Naive thymus-derived CD8-positive, alpha-beta T cell (primary cell): ENCODE measurements at places on chromosomes 16 and 17. TPM values are rescaled to one million over a fixed set of nuclear protein-coding genes. Genes with fewer than 3 reads are reported as not detected.

Gene OSGIN1
- total RNA-seq = 2.0 TPM

Gene KRT14
- not detected for total RNA-seq

GRCh38 chr16:26078716-26079355 is 387.1 kb downstream of the HS3ST4 start:
- H3K36me3 ChIP-seq = no peaks in the 10 kb centered on the region
- H3K27me3 ChIP-seq = peaks cover 35% of the 10 kb centered on the region
- no peaks in the 10 kb centered on the region for H3K4me1 ChIP-seq
- H3K27ac ChIP-seq = no peak overlapping the region
- no peak overlapping the region for H3K4me3 ChIP-seq
- no peak for DNase-seq

Gene AMZ2
- total RNA-seq = 72.4 TPM

DNA sequence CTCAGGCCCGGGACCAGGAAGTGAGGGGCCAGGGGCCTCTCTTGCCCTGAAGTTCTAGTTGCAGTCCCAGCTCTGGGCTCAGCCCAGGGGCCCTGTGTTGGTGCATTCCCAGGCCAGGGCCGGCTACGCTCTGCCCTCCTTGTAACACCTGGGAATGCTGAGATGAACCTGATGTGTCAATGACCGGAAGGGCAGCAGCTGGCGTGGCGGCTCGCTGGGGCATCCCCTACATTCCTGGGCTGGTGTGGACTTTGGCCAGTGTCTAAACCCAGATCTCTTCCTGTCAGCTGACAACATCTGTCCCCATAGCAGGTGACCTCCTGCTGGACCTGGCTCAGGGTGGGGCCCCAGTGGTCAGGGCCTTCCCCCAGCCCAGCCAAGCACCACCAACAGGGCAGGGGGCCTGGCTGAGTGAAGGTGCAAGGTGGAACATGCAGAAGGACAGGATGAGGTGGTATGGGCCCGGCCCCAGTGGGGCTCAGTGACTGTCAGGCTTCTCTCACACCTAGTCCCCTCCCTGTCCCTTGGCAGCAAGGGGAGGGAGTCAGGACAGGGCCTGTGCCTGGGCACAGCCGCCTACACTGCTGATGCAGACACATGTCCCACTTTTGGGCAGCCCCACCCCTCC is 15.9 kb downstream of the FAM83G start:
- peaks cover 6% of the 10 kb centered on the region for H3K36me3 ChIP-seq
- no peaks in the 10 kb centered on the region for H3K27me3 ChIP-seq
- no peak overlapping the region for H3K27ac ChIP-seq

Gene EFNB3
- not detected for total RNA-seq

- no peak overlapping the region for H3K27ac ChIP-seq
- H3K4me3 ChIP-seq = no peak overlapping the region
- peaks cover 22% of the 10 kb centered on the region for H3K27me3 ChIP-seq
- no peak for DNase-seq
- H3K4me1 ChIP-seq = no peaks in the 10 kb centered on the region
- no peaks in the 10 kb centered on the region for H3K36me3 ChIP-seq
Measured at GRCh38 chr17:74059479-74060240, 143.8 kb upstream of the RPL38 start.

Gene PLA2G10
- not detected for total RNA-seq

GRCh38 chr16:1026784-1027500 is 45.4 kb downstream of the SOX8 start:
- H3K36me3 ChIP-seq = no peaks in the 10 kb centered on the region
- H3K27me3 ChIP-seq = peaks cover 5% of the 10 kb centered on the region
- H3K27ac ChIP-seq = no peak overlapping the region

- no peak for DNase-seq
- H3K27me3 ChIP-seq = peaks cover 2% of the 10 kb centered on the region
- H3K4me1 ChIP-seq = no peaks in the 10 kb centered on the region
- H3K4me3 ChIP-seq = no peak overlapping the region
- no peaks in the 10 kb centered on the region for H3K36me3 ChIP-seq
- H3K27ac ChIP-seq = no peak overlapping the region
Measured at GRCh38 chr16:50915120-50915519, 173.2 kb downstream of the CYLD start.

- no peak overlapping the region for H3K4me3 ChIP-seq
- H3K36me3 ChIP-seq = no peaks in the 10 kb centered on the region
- no peaks in the 10 kb centered on the region for H3K27me3 ChIP-seq
- H3K4me1 ChIP-seq = peaks cover 38% of the 10 kb centered on the region
Measured at GRCh38 chr17:5410594-5411272, 8.7 kb downstream of the NUP88 start.

- H3K4me1 ChIP-seq = no peaks in the 10 kb centered on the region
Measured at GRCh38 chr16:49701789-49702494, 154.0 kb downstream of the ZNF423 start.
